ENCODE measurements at places on chromosomes 7 and 10.

DNA sequence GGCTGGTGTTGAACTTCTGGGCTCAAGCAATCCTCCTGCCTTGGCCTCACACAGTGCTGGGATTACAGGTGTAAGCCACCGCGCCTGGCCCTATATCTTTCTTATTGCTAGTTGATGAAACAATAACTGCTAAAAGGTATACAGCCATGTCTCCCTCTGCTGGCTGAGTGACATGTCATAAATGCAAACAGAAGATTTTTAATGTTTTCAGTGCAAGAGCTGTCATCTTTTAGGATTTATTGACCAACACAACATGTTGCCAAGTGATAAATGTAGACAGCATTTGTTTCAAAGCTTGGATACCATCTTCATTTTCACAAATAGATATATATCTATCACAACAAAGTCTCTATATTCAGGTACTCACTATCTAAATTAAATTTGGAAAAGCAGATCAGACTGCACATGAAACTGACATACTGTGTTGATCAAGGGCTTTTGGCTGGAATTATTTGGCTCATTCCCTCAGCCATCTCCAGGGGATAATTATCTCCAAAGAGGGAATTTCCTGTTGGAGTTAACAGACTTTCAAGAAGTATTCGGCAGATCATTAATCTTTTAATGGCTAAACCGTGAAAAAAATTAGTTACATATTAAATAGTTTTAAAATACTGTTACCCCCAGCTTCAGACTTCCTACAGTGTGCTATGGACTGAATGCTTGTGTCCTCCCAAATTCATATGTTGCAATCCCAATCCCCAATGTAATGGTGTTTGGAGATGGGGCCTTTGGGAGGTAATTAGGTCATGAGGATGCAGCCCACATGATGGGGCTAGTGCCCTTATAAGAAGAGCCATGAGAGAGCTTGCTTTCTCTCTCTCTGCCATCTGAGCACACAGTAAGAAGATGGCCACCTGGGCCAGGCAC lies 41.3 kb upstream of the SRPK2 start:
- peak; percentile 48 for DNase-seq

- DNase-seq = no peak
Observed at GRCh38 chr7:29184599-29184998, 10.0 kb upstream of the CHN2 start.

- no peak for DNase-seq
Observed at GRCh38 chr7:158351051-158351450, 236.6 kb downstream of the PTPRN2 start.

- DNase-seq = peak; percentile 59
Observed at GRCh38 chr7:94056796-94057207, 52.6 kb upstream of the BET1 start.

DNA sequence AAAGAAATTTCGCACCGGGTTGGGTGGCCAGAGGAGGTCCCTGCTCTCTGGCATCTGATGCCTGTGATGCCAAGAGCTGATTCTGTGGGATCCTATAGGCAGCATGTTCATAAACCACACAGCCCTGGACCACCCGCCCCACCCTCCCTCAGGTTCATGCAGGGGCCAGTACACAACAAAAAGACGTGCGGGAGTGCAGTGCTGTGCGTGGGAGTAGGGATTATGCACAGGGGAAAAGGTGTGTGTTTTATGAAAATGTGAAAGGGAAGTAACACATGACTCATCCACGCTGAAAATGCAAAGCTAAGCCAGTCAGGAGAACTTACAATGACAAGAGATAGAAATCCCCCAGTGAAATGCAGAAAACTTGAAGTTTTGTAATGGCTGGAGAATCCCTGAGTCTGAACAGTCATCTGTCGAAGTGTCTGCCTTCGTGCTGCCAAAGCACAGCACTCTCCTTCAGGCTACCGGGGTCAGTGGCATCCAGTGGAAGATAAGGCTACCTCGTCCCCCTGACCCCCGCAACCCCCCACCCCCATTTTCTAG lies 1.1 kb downstream of the KIAA1217 start:
- DNase-seq = peak; percentile 67

DNA sequence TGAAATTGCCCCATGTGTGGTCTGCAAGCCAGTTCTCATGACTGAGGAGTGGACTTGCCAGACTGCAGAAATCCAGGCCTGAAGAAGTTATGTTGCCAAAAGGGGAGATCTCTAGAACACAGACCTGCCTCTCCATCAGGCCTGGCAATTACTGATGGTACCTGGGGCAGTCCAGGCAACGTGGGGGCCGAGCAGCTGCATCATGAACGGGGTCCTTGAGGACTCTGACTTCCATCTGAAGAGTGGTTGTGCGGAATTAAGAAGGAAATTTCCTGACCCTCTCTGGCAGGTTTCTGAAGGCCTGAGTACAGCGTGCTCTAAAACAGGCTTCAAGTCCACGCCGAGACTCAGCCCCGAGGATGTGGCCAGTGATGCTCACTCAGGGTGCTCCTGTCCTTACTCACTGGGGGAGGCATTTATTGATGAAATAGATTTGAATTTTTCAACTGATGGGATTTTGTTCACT lies 30.4 kb downstream of the RAMP3 start:
- DNase-seq = no peak

DNA sequence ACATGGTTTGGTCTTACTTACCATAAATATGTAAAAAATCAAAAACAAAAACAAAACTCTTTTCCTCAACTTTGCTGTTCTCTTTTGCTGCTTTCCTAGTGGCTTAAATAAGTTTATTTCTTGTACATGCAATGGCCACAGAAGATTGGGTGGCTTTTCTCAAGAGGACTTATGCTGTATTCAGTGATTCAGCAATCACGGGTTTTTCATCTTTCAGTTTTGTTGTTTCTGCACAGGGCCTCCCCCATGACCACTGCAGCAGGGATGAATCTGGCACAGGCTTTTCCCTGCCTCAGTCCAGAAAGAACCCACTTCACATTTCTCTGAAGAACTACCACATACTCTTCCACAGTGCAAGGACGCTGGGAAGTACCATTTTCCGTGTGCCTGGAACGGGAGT lies 355.0 kb downstream of the RNLS start:
- DNase-seq = no peak

DNA sequence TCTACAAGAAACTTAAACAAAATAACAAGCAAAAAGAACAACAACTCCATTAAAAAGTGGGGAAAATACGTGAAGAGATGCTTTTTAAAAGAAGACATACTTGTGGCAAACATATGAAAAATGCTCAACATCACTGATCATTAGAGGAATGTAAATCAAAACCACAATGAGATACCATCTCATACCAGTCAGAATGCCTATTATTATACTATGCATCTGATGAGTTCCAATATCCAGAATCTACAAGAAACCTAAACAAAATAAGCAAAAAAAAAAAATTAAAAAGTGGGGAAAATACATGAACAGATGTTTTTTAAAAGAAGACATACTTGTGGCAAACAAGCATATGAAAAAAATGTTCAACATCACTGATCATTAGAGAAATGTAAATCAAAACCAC lies 29.6 kb upstream of the AKR1C3 start:
- DNase-seq = peak; percentile 46

Measured in fibroblast of skin of back (primary cell).